Colonic mucosa (tissue), 4 donors: ENCODE measurements at places on chromosomes 2 and 18. TPM values are rescaled to one million over a fixed set of nuclear protein-coding genes. Genes with fewer than 3 reads are reported as not detected.

- H3K4me3 ChIP-seq = peak overlapping the region; percentile 63
- no peaks in the 10 kb centered on the region for H3K36me3 ChIP-seq
- DNase-seq = no peak
- no peaks in the 10 kb centered on the region for H3K4me1 ChIP-seq
Measured at GRCh38 chr2:24082787-24083566, 1.7 kb downstream of the TP53I3 start.

DNA sequence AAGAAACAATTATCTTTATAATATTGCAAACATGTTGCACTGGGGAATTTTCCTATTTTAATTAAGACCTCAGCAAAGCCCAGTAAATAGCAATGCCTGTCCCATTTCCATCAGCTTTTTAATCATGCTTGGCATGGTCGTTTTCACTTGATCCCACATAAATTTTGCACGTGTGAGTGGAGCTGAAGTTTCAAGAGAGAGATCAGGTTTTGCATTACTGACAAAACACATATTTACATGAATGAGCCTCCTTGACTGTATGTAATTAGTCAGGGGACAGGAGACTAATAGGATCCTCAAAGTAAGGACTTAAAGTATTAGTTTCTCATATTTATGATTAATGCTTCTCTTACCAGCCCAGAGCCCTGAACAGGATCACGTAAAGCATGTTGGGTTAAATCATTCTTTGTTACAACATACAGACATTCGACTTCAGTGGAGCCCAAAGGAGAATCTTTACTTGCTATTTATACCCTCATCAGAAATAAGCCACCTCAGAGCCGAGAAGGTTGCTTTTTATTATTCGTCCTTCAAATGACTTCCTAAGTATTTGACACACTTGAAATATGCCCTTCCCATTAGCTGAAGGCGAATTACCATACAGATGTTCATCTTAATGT is 711.3 kb downstream of the GALR1 start:
- no peaks in the 10 kb centered on the region for H3K36me3 ChIP-seq
- no peak overlapping the region for H3K4me3 ChIP-seq
- DNase-seq = no peak
- H3K27ac ChIP-seq = no peak overlapping the region

Gene CD302
- 15.1 TPM for total RNA-seq

DNA sequence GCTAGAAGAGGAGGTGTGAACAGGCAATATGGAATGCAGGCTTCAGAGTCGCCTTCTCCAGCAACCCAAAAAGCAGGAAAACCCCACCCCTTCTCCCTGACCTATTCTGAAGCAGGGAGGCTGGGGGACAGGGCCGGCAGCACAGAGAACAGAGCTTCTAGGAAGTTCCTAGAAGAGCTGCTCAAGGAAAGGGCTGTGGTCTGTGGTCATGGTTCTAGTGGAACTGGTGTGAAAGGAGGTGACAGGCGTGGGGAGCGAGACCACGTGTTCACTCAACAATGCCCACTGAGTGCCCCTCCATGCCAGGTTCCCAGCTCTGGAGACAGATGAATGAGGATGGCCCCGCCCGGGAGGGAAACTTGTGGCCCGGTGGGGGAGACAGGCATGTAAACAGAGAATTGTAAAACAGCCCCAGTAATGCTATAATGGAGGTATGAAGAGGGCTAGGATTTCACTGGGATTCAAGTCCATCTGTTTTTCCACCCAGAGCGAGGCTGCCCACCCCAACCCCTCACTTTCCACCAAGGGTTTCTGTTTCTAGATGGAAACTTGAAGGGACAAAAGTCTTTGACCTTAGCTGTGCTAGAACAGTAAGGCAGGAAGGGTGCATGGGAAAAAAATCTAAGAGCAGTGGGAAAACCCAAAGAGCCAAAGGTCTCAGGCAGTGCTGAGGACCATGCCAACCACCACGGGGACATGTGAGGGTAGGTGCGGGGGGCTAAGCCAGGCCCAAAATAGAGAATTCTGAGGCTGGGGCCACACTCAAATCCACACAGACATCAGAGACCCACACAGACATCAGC is 71.8 kb downstream of the TNS1 start:
- H3K27me3 ChIP-seq = no peaks in the 10 kb centered on the region
- H3K4me1 ChIP-seq = no peaks in the 10 kb centered on the region
- H3K36me3 ChIP-seq = no peaks in the 10 kb centered on the region
- peak overlapping the region; percentile 60 for H3K27ac ChIP-seq

- no peak for DNase-seq
- H3K27me3 ChIP-seq = no peaks in the 10 kb centered on the region
- no peaks in the 10 kb centered on the region for H3K4me1 ChIP-seq
- H3K27ac ChIP-seq = no peak overlapping the region
- no peaks in the 10 kb centered on the region for H3K36me3 ChIP-seq
Measured at GRCh38 chr18:3902676-3903075, 452.7 kb downstream of the TGIF1 start.

DNA sequence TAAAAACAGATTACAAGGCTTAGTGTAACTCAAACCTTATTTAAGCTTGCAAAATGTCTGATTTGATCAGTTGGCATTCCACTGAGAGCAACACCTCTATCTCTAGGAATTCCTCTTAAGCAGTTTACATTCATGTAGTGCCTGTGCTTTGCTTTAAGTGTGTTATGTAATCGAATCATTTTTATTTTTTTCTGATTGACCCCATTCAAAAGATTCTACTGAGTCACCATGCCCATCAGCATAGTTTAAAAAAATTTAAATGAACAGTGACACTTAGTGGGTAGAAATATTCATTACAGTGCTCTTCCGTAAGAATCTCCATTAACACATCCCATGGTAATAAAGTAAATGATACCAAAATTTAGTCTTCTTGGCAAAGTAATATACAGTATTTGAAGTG is 67.8 kb upstream of the SLC4A10 start:
- H3K27ac ChIP-seq = no peak overlapping the region
- no peaks in the 10 kb centered on the region for H3K36me3 ChIP-seq
- DNase-seq = no peak
- H3K4me3 ChIP-seq = no peak overlapping the region
- H3K27me3 ChIP-seq = no peaks in the 10 kb centered on the region

DNA sequence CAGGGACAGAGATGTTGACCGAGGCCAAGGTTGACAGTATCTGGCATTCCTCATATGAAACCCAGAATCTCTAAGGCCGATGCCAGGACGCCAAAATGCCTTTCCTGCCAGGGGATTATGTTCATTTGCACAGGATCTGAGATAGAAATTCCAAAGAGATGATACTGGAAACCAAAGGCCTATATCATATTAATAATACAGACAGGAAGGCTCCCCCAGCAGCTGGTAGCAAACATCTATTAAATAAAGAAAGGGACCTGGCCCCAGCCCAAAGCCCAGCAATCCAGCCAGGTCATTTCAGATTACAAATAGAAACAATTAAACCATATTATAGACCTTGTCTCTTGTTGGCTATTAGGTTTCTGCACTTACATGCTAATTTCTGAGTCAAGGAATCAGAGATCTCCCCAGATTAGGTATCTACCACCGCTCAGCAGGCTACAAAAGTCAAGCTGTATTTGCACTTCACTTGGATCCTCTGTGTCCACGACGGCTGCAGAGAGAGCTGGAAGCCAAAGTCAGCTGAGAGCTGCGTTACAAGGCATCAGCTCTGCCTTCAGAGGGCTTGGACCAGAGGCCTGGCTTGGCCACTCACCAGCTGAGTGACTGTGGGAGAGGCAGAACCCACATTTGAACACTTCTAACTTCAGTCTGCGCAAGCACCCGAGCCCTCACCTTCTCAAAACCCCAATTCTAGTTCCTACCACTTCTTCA is 269.3 kb upstream of the SIX2 start:
- H3K4me3 ChIP-seq = no peak overlapping the region
- no peak for DNase-seq
- no peak overlapping the region for H3K27ac ChIP-seq
- H3K27me3 ChIP-seq = no peaks in the 10 kb centered on the region

Gene ELOA2
- not detected for total RNA-seq

DNA sequence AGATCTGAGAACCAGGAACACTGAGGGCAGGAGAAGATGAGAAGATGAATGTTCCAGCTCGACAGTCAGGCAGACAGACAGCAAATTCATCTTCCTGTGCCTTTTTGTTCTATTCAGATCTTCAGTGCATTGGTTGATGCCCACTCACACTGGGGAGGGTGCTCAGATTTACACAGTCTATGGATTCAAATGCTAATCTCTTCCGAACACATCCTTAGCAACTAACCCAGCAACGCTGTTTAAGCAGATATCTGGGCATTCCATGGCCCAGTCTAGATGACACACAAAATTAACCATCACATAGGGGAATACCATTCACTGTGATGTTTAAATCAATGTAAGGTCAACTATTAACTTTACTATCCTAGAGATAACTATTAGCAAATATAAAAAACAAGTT is 571.9 kb downstream of the NYAP2 start:
- no peak overlapping the region for H3K27ac ChIP-seq
- DNase-seq = no peak
- no peaks in the 10 kb centered on the region for H3K27me3 ChIP-seq
- no peaks in the 10 kb centered on the region for H3K4me1 ChIP-seq

DNA sequence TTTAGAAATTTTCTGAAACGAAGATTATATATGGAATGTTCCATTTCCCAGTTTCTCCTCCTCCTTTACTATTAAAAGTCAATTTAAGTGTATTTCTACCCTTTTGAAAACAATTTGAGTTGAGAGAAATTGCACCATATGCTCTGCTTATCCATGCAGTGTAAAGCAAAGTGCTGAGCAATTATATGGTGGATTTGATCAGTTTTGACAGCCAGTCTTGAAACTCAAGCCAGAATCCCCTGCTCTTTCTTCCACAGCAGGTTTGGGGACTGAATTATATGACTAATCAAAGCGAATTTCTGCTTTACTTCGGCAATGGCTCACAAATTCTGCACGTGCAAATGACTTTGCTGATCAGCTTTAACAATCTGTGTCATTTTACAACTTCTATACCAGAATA is 1183.6 kb downstream of the LRP1B start:
- no peak for DNase-seq
- H3K27me3 ChIP-seq = no peaks in the 10 kb centered on the region
- H3K4me3 ChIP-seq = no peak overlapping the region
- H3K4me1 ChIP-seq = no peaks in the 10 kb centered on the region
- H3K36me3 ChIP-seq = no peaks in the 10 kb centered on the region

- H3K4me3 ChIP-seq = no peak overlapping the region
- no peak overlapping the region for H3K27ac ChIP-seq
- H3K36me3 ChIP-seq = no peaks in the 10 kb centered on the region
- no peaks in the 10 kb centered on the region for H3K4me1 ChIP-seq
- DNase-seq = no peak
Measured at GRCh38 chr2:6442252-6442985, 423.3 kb downstream of the CMPK2 start.

DNA sequence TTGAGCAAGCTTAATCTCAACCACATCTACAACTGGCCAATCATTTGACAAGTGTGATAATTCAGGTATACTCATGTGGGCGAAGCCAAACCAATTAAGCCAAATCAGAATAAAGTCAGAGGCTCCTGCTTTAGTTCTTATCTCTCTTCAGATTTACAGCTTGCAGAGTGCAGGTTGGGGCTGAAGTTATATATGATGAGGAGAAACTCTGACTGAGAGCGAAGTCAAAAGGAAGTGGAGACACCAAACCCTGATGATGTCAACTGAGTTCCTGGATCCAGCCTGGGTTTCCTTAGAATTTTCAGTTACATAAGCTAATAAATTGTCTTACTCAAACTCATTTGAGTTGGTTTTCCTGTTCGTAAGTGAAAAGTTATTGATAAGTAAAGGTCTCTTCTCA is 73.9 kb downstream of the ASXL2 start:
- no peak for DNase-seq
- no peaks in the 10 kb centered on the region for H3K4me1 ChIP-seq
- no peak overlapping the region for H3K27ac ChIP-seq
- H3K27me3 ChIP-seq = no peaks in the 10 kb centered on the region
- H3K4me3 ChIP-seq = no peak overlapping the region
- no peaks in the 10 kb centered on the region for H3K36me3 ChIP-seq

- no peaks in the 10 kb centered on the region for H3K27me3 ChIP-seq
- peak overlapping the region; percentile 62 for H3K4me3 ChIP-seq
- H3K4me1 ChIP-seq = peaks cover 6% of the 10 kb centered on the region
- peak; percentile 37 for DNase-seq
- H3K36me3 ChIP-seq = no peaks in the 10 kb centered on the region
Measured at GRCh38 chr18:76823587-76824011, 1.2 kb downstream of the ZNF236 start.

DNA sequence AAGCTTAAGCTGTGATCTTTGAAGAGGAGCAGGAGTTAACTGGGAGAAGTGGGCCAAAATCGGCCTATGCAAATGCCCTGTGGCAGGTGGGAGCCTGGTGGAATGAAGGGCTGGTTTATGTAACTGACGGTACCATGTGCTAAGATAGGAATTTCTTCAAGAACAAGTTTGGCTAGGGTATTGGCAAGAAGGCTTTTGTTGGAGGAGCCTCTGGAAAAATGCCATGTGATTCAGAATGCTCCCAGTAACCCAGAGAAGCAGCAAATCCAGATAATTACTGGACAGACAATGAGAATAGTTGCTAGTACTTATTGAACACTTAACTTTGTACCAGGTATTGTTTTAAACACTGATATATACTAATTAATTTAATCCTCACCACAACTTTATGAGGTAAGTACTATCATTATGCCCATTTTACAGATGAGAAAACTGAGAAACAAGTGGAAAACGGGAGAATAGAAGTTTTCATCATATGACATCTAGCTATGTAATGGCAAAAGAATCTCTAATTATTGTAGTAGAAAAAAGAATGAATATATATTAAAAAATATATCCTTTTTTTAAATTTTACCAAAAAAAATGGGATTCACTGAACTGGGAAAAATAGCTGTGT is 9.1 kb upstream of the FAM124B start:
- H3K36me3 ChIP-seq = no peaks in the 10 kb centered on the region
- DNase-seq = no peak
- no peak overlapping the region for H3K27ac ChIP-seq
- no peak overlapping the region for H3K4me3 ChIP-seq
- H3K27me3 ChIP-seq = no peaks in the 10 kb centered on the region
- no peaks in the 10 kb centered on the region for H3K4me1 ChIP-seq

DNA sequence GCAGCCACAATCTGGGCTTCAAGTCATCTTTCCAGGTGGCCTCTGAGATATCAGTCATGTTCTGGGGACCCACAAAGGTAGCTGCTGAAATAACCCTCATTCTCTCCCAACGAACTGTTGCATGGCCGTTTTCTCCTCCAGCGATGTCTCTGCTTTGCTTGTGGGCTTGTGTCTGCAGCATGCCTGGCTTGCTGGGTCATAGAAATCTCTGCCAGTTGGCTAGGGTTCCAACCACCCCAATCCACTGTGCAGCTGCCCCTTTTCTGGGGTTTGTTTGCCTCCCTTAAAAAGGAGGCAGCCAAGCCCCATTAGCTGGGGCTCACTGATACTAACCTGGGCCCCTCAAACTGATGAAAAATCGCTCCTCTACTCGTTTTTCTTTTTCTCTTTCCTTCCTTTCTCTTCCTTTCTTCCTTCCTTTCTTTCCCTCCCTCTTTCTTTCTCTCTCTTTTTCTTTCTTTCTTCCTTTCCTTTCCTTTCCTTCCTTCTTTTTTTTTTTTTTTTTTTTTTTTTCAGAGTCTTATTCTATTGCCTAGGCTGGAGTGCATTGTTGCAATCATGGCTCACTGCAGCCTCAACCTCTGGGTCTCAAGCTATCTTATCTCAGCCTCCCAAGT is 680.0 kb downstream of the EPHA4 start:
- no peaks in the 10 kb centered on the region for H3K4me1 ChIP-seq
- H3K27ac ChIP-seq = no peak overlapping the region
- no peaks in the 10 kb centered on the region for H3K27me3 ChIP-seq
- no peak overlapping the region for H3K4me3 ChIP-seq
- DNase-seq = no peak
